ENCODE measurements at places on chromosomes 1 and 21.

DNA sequence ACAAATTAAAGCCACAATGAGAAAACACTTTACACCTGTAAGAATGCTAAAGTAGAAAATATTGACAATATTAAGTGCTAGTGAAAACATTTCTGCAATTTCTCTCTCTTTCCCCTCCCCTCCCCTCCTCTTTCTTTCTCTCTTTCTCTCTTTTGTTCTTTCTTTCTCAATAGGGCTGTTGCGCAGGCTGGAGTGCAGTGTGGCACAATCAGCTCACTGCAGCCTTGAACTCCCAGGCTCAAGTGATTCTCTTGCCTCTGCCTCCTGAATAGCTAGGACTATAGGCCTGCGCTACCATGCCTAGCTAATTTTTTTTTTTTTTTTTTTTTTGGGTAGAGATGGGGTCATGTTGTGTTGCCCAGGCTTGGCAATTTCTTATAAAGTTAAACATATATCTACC is 5.9 kb upstream of the SHISAL2A start:
- no peak for DNase-seq

- DNase-seq: no peak
These were observed 15.9 kb downstream of the WNT3A start for GRCh38 chr1:228022571-228023293.

- DNase-seq: no peak
These were observed 43.0 kb downstream of the PLXNA2 start for GRCh38 chr1:208201229-208201628.

DNA sequence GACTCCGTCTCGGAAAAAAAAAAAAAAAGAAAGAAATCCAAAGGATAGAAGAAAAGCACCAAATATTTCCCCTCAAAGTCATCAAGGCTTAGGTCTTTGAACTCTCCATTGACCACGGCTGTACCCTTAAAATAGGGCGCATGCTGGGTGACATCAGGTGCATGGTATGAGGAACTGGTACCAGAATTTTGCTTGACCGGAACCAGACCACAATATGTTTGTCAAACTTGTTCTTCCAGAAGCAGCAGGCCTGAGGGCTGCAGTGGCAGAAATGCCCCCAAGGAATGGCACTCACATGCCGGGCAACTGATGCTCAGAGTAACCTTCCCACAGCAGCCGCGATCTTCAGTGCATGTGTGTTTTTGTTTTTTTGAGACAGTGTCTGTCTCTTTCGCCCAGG is 21.0 kb downstream of the RCC1 start:
- DNase-seq: no peak

- DNase-seq: no peak
These were observed 11.7 kb upstream of the ALPL start for GRCh38 chr1:21497466-21498061.
